ENCODE measurements at places on chromosomes 3 and 15.
A peak's percentile ranks its signal among the peaks of the same experiment; 100 is the strongest.

GRCh38 chr3:126381966-126382365 is 12.7 kb upstream of the CFAP100 start:
- no peak for DNase-seq

GRCh38 chr15:60798821-60799220 is 319.9 kb upstream of the ICE2 start:
- peak; percentile 50 for DNase-seq

DNA sequence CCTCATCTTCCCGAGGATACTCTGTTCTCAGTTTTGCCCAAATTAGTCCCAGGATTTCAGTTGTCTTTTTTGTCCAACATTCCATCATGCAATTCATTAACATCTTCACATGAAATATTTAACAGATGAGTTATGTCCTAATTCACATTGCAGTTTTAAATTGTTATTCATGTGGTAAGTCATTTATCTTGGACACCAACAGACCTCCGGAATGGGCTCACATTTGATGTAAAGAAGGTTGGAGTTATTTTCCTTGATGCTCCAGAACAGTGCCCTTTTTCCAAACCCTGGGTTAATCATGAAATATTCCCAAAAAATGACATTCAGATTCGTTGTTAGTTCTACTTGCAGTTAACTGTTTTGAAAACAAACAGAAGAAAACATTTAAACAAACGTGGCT is 32.8 kb upstream of the LRTM1 start:
- DNase-seq = no peak

DNA sequence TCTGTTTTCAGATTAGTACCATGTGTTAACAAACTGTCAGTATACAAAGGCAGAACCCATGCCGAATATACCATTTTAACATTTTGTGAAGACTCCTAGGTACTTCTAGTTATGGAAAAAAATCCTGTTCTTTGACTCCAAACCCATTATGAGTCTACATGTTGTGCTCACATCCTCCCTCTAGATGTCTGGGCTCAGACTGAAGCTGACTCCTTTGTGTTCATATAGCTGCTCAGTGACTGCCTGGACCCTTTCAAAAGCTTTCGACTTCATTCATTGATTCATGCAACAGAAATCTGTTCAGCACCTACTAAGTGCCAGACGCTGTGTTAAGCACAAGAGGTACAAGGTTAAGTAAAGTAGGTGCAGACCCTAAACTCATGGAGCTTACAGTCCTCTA is 60.5 kb downstream of the MEGF11 start:
- no peak for DNase-seq

DNA sequence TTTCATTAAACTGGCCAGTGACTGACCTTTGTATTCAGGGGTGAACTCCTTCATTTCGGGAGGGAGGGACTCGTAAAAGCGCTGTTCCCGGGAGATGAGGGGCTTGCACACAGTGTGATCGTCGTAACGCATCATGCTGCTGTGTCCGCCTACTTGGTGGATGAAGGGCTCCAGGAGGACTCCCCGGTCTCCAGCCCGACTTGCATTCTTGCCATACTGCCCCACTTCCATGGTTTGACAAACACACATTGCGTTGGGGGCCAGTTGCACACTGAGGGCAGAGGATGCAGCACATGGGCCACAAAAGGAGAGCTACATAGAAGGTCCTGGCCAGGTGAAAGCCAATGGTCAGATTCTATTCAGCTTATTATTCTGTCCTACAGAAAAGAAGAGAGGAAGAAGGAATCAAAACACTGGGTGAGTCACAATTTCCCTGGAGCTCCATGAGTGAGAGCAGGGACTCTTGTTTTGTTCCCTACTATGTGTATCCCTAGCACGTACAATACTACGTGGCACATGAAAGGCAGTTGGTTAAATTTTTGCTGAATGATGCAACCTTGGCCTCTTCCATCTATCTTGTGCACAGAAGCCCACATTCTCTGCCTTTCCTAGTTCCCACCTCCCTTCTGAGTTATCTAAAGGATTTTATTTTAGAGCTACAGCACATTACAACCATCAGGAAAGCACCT is 24.2 kb upstream of the GMPPB start:
- DNase-seq = no peak

- DNase-seq = no peak
Measured at GRCh38 chr15:52436981-52437380, 91.7 kb downstream of the MYO5A start.

DNA sequence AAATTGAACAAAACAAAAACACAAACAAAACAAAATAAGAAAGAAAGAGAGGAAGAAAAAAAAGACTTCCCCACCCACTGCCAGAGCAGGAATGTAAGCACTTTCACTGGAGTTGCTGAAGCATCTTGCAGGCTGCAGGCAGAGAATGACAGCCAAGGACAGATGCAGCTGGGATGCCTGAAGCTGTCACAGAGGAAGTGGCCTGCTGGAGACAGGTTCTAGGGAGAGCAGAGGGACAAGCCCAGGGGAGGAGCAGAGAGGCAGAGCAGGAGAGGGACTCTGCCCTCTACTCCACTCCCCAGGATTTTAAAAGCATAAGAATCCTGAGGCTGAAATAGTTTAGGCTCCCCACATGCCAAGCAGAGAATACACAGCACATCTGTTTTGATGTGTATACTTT is 326.2 kb downstream of the TUSC7 start:
- no peak for DNase-seq

DNA sequence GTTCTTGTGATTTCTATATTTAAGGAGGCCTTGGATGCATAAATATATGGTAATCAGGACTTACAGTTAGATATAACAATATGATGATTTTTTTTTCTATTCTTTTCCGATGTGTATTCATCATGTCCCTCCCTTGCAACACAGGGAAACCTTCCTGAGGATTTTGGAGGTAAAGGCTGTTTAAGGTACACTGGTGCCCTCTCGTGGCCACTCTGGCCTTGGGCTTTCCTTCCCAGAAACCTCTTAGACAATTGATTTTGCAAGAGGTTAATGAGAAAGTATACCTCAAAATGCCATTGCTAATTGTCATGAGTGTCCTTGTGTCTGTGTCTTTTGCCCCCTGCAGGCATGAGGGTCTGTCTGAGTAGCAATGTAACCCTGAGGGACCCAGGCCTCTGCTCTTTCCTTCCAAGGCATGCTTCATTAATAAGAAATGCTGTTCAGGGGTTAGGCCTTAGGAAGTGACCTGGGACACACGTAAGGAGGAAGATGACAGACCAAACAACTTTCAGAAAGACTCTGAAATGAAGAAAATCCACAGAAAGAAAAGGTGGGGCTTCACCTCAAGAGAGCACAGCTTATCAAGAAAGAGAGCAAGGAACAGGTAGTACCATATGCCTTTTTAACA is 70.3 kb upstream of the PPP2R3A start:
- peak; percentile 49 for DNase-seq
